ENCODE measurements at places on chromosomes 7 and 10. TPM values are rescaled to one million over a fixed set of nuclear protein-coding genes. Genes with fewer than 3 reads are reported as not detected.

GRCh38 chr7:151940048-151940811, 16.0 kb upstream of the GALNTL5 start:
- DNase-seq, result peak; percentile 34

The ZSCAN25 gene
- total RNA-seq, result 11.8 TPM

The STEAP2 gene
- 14.6 TPM for total RNA-seq

GRCh38 chr10:109744020-109744419, 179.3 kb downstream of the XPNPEP1 start:
- DNase-seq, result peak; percentile 56

The C7orf33 gene
- not detected for total RNA-seq

DNA sequence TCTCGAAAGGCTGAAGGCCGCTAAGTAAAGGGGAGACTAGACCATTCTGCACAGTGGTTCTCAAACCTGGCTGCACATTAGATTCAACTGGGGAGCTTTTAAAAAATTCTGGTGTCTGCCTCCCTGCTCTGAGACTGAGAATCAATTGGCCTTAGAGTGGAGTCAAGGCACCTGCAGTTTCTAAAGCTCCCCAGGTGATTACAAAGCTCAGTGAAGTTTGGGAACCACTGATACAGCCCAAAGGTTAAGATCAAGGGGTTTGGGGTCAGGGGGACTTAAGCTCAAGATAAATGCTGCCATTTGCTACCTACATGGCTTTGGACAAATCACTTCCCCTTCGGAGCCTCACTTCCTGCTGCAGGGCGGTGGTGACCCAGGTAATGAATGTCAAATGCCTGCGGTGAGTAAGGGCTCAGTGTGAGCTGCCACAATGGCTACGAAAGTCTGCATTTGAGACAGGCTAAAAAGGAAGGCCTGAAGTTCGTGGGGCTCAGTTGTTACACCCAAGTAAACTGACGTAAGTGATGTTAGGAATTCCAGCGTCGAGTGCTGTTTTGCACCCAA, 72.3 kb downstream of the TLL2 start:
- DNase-seq, result no peak

DNA sequence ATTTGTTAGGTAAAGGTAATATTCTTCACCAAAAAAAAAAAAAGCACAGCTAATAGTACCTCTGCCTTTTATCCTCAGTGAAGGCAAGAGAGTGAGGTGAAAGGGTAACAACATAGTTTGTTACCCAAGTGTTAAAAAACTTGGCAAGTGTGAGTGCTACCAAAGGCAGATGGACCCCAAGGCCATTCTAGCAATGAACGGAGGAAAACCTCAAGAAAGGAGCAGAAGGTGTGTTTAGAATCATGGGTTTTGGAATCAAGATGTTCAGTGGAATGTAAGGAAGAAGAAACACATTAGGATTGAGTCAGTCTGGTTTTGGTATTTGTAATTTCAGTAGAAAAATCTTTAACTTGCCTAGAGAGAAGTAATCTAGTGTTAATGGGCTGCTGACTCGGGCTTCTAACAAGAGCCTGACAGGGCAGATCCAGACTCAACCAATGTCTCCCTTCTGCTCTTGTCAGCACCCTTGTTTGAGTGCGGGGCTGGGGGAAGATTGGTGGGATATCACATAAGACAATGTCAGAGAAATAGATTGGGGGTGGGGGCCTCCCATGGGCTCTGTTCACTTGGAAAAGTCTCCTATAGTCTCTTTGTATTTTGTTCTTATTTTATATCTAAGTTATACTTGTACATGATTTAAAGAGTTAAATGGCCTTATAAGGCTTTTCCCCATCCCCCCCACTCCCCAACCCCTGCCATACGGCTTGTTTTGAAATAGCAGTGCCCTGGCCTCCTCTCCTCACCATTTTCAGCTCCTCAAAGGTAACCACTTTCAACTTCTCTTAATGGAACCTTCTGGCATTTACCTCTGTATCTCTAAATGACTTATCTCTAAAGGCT, 44.4 kb downstream of the SCD start:
- no peak for DNase-seq

- peak; percentile 54 for DNase-seq
These were observed 204.1 kb downstream of the TRIL start for GRCh38 chr7:28754027-28754426.

The FGL2 gene
- 29.5 TPM for total RNA-seq

The PRKRIP1 gene
- total RNA-seq, result 18.0 TPM

DNA sequence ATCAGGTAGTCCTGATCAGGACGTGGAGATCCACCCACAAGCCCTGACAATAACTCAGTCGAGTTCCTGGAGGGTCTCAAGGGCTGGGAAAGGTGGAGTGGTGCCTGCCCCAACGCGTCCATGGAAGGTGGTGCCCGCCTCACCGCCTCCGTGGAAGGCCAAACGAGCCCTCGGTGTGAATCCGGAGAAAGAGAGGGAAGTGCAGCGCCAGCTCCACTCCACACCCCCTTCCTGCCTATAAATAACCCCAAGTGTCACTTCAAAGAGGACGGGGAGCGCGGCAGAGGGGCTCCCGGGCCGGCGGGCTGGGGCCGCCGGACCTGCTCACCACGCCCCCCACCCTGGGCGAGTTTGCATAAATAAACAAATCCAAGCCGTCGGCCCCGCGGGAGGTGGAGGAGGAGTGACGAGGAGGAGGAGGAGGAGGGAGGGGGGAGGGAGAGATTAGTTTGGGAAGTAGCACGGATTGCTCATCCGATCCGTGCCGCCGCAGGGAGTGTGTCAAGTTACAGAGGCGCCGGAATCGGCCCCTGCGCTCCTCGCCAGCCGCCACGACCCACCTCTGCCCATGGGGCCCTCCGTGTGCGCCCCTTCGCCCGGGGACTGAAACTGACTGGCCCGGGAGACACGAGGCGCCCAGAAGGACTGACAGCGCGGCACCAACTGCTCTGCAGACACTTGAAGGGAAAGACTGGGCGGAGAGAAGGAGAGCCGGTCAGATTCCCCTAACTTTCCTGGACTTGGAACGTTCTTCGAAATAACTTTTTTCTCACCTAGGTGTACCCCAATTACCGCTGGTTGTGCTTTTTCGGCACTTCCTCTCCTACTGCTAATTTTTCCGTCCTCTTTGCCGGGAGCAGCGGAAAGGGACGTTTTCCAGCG, at the start of gene COL13A1:
Gene COL13A1, plus strand, starts transcription at position 473 of the 882 bp plus-strand sequence. CDS start 518 bp downstream, outside the sequence.
- DNase-seq, result peak; percentile 13

GRCh38 chr7:48041653-48041970, 6.3 kb downstream of the C7orf57 start:
- no peak for DNase-seq

DNA sequence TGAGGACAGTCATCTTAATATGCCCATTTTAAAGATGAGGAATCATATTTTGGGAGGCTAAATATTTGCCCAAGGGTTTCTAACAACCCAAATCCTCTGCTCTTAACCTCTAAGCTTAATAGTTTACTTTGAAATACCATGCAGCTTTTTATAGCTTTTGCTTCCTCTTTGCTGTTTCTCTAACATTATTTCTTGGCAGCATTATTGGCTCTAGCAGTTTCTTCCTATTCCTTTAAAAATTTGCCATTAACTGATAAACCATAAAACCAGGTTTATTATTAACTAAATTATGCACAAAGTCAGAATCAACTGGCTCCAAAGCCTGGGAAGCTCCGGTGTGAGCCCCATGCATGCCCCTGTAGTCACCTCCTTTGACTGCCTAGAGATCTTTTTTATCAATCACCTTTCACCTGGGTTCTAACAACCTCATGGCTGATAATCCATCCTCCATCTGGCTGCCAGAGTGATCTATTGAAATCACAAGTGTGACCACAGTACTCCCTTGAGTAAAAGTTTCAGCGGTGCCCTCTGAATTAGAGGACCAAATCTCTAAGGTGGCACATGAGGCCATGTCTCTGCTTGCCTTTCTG, 62.4 kb downstream of the ITGB8 start:
- no peak for DNase-seq

The CNTNAP2 gene
- total RNA-seq, result 1.9 TPM

DNA sequence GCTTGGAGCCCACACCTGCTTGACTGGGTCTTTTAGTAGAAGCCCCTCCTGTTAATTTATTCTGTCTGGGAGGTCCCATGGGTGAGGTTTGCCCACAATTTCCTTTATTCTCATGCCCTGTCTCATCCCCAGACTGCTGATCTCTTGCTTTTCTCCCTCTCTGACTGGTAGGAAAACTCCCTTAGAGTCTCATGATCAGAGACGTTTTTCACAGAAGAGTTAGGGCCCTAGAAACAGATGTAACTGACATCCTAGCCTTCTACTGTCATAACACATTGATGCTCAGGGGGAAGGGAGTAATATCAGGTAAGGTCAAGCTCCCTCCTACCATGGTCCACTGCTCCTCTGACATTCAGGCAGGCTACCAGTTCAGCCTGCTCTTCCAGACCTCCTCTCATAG, 43.7 kb upstream of the WASL start:
- no peak for DNase-seq

- no peak for DNase-seq
These were observed 34.0 kb downstream of the GOT1 start for GRCh38 chr10:99396471-99396870.

The SLC26A4 gene
- total RNA-seq, result 1.1 TPM

The FKBP9 gene
- 194 TPM for total RNA-seq

The PRR15 gene
- total RNA-seq, result 0.20 TPM

DNA sequence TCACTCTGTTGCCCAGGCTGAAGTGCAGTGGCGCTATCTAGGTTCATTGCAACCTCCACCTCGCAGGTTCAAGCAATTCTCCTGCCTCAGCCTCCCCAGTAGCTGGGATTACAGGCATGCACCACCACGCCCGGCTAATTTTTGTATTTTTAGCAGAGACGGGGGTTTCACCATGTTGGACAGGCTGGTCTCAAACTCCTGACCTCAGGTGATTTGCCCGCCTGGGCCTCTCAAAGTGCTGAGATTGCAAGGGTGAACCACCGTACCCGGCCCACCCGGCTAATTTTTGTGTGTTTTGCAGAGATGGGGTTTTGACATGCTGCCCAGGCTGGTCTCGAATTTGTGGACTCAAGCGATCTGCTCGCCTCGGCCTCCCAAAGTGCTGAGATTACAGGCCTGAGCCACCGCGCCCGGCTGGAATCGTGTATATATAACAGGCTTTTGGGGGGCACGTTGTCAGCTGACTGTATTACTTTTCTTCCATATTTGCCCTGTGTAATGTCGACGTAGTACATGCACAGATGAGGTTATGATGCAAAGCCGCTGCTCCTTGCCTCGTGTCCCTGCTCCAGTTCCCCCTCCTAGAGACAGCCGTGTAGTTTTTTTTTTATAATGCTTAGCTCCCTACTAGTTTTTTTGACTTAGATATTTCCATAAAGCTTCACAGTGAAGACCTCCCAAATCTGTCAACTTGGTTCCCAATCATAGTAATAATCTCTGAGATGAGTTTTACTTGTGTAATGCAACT, 883 bp upstream of the TRA2A start:
- no peak for DNase-seq

DNA sequence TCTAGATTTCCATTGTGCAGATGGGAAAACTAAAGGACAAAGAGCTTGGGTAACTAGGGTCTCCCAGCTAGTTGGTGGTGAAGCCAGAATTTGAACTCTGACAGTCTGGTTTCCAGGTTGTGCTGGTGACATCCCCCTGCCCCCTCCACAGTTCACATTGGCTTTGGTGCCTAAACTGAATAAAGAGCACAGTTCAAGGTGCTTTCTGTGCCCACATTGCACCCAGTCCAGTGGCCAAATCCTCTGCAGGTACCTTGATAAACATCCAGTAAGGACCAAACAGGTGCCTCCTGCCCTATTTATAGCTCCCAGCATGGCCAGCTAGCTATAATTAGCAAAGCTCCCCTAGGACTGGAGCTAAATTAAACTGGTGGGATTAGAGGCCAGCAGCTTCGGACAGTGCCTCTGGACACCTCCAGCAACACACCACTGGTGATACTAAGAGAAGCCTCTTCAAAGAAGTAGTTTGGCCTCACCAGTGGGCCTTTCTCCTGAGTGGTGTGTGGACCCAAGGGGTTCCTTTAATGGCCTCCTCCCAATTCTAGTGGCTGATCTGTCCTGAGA, 59.9 kb downstream of the KCNMA1 start:
- no peak for DNase-seq

GRCh38 chr7:100545360-100546128, 6.5 kb downstream of the AGFG2 start:
- DNase-seq, result peak; percentile 19

DNA sequence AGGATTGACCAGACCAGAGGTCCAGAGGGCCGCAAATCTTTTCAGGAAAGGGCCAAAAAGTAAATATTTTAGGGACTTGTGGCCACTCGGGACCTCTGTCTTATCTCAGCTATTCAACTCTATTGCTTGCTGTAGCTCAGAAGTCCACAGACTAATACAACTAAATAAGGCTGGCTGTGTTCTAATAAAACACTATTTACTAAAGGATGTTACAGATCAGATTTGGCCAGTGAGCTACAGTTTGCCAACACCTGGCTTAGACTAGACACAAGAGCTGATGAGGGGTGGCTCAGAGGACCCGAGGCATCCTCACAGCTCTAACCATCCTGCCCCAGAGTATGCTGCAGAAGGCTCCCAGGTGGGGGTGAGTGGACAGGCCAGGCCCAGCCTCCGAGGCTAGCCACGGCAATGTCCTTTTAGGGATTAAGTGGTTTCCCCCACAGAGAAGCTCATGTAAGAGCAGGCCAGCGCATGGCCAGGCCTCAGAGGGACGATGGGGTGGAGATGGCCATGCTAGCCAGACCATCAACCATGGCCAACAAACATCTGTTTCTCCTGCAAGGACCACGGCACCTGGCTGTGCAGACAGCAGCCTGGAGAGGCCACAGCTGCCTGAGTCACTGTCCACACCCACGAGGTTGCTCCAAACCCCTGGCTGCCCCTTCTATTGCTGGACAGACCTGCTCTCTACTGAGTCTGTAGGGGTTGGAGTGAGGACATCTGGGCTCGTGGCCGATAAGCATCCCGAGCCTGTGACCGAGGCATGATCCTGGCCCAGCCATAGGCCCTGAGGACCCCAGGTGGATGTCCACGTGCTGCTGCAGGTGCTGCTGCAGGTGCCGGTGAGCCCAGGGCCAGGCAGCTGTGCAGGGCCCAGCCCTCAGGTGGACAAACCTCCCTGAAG, 76.5 kb downstream of the AFAP1L2 start:
- DNase-seq, result no peak

The FLNC gene
- 106 TPM for total RNA-seq

- no peak for DNase-seq
These were observed 241.3 kb downstream of the FANK1 start for GRCh38 chr10:126137562-126138221.

The OR2A42 gene
- 0.10 TPM for total RNA-seq

GRCh38 chr10:59281861-59282260, 80.5 kb downstream of the FAM13C start:
- no peak for DNase-seq

DNA sequence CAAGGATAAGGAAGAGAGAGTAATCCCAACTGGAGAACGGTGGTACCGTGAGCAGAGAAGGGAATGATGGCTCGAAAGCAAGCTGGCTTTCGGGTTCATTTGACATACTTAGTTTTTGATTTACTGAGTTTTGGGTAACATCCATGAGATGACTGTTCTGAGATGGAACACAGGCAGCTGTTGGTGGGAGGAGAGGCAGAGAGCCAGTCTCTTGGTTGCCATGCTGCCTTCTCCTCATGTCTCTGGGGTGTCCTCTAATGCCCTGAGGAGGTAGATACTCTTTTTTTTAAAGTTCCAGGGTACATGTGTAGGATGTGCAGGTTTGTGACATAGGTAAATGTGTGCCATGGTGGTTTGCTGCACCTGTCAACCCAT, 76.4 kb upstream of the NRP1 start:
- DNase-seq, result no peak
